ENCODE measurements at places on chromosomes 5 and 9.

DNA sequence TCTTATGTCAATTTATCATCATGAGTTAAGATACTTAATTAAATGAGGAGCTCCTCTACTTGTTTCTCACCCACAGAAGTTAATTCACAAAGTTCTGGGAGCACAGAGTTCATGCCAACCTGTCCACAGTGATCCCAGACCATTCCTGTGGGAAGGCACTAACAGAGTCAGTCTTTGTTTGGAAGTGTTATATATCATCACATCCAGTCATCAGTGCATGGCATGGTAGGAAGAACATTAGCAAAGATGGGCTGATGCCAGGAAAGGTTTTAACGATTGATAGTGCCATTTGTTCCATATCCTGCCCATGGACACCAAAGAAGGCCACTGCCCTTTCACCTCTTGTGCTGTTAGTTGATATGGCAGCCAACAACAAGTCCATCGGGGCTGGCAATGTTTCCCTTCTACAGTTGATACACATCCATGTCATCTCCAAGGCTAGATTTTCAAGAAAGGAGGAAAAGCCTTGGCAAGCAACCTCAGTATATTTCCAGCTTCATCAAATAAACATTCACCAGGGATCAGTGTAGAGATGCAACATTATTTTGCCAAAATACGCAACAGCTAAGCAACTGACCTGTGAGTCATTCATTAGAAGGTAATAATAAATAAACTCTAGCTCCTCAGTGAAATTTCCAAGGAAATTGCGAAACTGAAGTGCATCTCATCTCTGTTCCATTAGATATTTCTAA, 169.6 kb downstream of the RORB start:
- no peak for DNase-seq

DNA sequence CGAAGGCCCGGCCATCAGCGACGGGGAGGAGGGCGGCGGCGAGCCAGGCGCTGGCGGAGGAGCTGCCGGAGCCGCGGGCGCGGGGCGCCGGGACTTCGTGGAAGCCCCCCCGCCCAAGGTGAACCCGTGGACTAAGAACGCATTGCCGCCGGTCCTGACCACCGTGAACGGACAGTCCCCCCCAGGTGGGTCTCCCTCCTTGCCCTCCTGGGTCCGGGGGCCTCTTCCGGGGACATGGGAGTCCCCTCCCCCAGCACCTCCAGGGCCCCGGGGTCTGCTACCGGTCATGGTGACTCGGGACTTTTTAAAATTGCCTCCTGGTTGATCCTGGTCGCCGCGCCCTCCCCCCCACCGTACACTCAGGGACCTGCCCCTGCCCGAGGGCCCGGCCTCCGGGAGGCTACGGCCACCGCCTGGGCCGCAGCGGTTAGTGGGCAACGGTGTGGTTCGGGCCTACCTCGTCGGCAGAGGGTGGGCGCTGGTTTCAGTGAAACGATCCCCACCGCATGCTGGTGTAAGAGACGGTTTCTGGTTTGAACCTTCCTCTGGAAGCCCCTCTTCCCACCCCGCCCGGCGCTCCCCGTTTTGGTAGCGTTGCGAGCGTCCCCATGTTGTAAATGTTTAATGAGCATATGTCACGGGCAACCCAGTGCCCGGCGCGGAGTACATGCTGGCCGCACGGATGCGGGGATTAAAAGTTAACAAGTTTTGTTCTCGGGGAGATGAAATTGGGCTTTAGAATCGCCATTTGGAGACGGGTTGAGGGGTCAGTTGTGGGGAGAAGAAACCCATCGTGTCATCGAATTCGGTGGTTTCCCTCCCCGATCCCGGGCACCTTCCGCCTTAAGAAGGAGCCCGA, 1.1 kb downstream of the LARP1 start:
- peak; percentile 14 for DNase-seq

DNA sequence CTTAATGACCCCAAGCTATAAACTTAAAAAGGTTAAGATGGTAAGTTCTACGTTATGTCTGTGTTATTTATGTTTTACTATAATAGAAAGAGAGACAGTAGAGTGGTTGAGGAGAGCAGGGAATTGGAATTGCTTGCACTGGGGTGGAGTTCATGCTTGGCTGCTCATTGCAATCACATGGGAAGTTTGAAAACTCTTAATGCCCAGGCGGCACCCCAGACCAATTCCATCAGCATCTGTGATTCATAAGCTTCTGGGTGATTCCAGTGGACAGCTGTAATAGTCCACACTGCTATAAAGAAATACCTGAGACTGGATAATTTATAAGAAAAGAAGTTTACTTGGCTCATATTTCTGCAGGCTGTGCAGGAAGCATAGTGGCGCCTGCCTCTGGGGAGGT, 323.9 kb upstream of the MSX2 start:
- DNase-seq = no peak

DNA sequence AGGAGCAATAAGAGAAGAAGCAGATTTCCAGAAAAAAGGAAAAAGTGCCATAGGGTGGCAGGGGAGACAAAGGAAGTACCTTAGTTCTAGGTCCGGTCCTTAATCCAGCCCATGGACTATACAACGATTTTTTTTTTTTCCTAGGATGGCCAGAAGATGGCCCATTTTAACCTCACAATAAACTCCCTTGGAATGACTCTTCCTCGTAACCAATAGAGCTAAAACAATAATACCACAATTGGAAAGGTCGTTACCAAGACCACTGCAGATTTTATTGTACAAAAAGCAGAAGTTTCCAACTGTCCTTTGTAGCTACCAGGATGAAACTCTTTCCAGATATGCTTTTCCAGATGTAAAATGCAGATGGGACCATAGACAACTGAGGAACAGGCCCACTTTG, 34.4 kb upstream of the SSBP2 start:
- no peak for DNase-seq

- no peak for DNase-seq
Measured at GRCh38 chr9:34744295-34745221, 34.6 kb upstream of the CCL21 start.

- no peak for DNase-seq
Measured at GRCh38 chr9:100129772-100130171, 30.7 kb downstream of the INVS start.

DNA sequence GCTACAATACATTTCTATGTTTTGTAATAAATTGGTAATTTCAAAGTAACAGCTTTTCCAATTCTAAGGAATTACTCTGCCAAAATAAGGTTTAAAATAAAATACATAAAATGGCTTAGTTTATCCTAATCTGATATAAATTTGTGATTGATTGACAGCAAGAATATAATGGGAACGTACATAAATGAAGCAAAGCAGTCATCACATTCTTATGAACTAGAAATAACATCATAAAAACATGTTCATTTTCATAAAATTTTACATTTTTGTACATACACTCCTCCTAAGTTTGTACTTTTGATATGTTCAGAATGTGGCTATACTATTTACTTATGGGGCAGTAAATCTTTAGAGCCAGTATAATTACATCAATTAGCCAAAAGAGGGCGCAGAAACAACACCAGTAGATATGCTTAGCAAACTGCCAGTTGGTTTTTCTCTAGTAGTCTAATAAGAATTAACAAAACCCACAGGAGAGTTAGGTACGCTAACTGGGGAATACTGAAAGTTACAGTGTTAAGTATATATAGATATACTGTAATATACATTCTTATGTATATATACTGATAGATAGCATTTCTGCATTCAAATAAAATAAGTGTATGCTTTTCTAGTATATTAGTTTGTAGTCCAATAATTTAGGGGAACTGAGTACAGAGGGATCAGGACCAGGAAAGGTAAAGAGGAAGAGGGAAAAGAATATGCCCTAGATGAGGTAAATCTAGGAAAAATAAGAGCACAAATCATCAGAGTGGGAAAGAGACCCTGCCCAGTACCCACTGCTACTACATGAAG, 76.8 kb downstream of the ZDHHC21 start:
- DNase-seq = no peak

GRCh38 chr9:3059781-3060468, 216.0 kb upstream of the PUM3 start:
- no peak for DNase-seq

- no peak for DNase-seq
Measured at GRCh38 chr5:137616046-137616445, 116.9 kb upstream of the SPOCK1 start.

DNA sequence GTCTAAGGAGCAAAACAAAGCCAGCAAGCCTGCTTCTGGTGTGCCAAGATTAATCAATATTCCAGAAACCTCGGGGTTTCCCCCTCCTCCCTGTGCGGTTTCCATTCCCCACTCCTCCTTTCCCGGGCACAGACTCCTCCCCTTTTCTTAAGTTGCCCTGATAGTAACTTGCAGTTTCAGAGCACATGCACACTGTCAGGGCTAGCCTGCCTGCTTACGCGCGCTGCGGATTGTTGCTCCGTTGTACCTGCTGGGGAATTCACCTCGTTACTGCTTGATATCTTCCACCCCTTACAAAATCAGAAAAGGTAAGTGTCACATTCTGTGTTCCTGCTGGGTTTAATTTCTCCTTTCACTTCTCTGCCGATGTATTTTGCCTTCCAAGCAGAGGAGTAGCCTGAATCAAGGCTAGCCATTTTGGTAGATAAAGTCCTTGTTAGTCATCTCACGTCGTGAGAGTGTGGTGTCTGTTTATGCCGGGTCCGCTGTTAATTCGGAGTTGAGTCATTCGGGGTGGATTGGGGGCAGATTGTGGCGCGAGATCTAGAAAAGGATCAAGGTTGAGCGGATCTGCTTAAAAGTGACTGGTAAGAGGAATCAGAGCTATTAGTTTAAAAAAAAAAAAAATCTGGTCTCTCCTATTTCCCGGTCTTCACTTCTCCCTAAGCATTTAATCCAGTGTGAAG, at the start of gene SLC1A3:
SLC1A3 (plus strand) TSS at position 179 of the 686 bp plus-strand sequence. CDS start 1,818 bp downstream, outside the sequence.
- DNase-seq = peak; percentile 38

GRCh38 chr5:38494763-38495162, 61.7 kb downstream of the LIFR start:
- no peak for DNase-seq

DNA sequence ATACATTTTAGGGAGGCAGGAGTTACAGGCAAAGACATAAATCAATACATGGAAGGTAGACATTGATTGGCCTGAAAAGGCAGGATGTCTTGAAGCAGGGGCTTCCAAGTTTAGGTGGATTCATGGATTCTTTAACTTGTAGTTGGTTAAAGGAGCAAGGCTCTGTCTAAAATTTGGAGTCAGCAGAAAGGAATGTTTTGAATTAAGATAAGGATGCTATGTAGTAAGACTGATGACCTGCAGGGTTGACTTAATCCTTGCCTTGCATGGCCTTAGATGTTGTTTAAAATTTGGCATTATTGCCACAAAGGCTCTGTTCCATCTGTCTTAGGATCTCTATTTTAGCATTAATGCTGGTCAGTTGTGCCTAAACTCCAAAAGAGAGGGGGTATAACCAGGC, 171.3 kb downstream of the C5orf15 start:
- DNase-seq = no peak

GRCh38 chr9:101458963-101459631, 23.5 kb upstream of the ALDOB start:
- no peak for DNase-seq

DNA sequence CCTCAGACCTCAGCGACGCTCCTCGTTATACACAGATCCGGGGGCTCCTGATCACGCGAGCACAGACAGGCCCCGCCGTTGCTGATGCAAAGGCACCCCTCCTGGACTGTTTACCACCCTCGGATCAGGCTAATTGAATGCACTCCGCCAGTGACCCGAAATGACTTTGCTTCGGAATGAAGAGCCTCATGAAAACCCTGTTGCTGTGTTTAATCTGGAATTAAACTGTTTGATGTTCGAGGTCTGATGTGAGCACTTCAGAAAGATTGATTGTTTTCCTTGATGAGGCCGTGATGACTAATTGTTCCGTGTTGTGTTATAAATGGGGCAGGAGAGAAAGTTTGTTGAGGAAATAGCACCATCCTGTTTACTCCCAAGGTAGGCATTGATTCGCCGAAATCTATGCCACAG, 190.5 kb upstream of the PPP1R26 start:
- DNase-seq = no peak

DNA sequence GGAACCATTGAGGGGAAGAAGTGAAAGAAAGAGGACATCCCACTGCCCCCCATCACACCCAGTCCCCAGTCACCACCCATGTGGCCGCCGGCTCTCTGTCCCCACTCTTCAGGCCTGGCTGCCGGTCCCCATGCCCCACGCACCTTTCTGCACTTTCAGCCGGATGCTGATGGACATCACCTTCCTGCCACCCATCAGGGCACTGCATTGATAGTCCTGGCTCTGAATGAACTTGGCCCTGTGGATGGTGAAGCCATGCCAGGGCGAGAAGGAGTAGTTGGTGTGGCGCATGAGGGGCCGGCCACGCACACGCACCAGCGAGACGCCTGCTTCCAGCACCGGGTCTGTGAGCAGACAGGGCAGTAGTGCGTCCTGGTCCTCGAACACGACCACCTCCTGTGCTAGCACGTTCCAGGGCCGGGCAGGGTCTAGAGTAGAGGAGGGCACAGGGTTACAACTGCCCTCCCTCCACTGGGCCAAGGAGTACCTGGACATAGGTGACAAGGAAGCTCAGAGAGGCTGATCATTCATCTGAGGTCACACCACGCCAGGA, 6.4 kb downstream of the CSF1R start:
- no peak for DNase-seq

- DNase-seq = no peak
Measured at GRCh38 chr5:1772634-1773033, 27.0 kb downstream of the MRPL36 start.

- no peak for DNase-seq
Measured at GRCh38 chr5:122541388-122541787, 229.4 kb downstream of the SNCAIP start.

DNA sequence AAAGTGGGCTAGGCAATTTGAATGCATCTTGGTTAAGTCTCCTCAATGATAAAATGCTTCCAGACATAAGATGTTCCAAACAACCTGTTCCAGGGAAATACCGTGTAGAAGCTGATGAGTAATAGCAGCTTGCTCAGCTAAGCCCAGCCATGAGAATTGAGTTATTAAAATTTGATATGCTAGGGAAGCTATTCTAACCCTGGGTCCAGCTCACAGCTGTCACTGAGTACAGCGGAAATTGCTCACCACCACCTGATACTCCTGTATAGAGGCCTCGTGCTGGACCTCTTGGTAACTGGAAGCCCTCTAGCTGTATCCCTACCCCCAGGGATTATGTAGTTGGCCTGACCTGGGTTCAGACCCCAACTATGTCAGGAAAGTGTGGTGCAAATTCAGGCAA, 521.3 kb upstream of the TRPC7 start:
- DNase-seq = no peak

GRCh38 chr9:72506615-72507014, 14.8 kb upstream of the TMC1 start:
- no peak for DNase-seq

DNA sequence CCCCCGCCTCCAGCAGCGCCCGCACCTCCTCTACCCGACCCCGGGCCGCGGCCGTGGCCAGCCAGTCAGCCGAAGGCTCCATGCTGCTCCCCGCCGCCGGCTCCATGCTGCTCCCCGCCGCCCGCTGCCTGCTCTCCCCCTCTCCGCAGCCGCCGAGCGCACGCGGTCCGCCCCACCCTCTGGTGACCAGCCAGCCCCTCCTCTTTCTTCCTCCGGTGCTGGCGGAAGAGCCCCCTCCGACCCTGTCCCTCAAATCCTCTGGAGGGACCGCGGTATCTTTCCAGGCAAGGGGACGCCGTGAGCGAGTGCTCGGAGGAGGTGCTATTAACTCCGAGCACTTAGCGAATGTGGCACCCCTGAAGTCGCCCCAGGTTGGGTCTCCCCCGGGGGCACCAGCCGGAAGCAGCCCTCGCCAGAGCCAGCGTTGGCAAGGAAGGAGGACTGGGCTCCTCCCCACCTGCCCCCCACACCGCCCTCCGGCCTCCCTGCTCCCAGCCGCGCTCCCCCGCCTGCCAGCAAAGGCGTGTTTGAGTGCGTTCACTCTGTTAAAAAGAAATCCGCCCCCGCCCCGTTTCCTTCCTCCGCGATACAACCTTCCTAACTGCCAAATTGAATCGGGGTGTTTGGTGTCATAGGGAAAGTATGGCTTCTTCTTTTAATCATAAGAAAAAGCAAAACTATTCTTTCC, 19.3 kb downstream of the CDKN2A start:
- peak; percentile 46 for DNase-seq

- DNase-seq = no peak
Measured at GRCh38 chr9:79757881-79758669, 186.3 kb downstream of the TLE4 start.
